ENCODE measurements at places on chromosomes 2 and 18. TPM values are rescaled to one million over a fixed set of nuclear protein-coding genes. Genes with fewer than 3 reads are reported as not detected.

- DNase-seq, result no peak
Observed at GRCh38 chr18:37721544-37722522, 156.2 kb upstream of the CELF4 start.

The KCNE4 gene
- 1.0 TPM for total RNA-seq

GRCh38 chr2:109210431-109211200 is 81.6 kb downstream of the SH3RF3 start:
- DNase-seq, result no peak

GRCh38 chr2:96977631-96978195 is 8.7 kb downstream of the FAM178B start:
- DNase-seq, result no peak

- DNase-seq, result no peak
Observed at GRCh38 chr2:86336675-86337243, 667 bp downstream of the REEP1 start.

DNA sequence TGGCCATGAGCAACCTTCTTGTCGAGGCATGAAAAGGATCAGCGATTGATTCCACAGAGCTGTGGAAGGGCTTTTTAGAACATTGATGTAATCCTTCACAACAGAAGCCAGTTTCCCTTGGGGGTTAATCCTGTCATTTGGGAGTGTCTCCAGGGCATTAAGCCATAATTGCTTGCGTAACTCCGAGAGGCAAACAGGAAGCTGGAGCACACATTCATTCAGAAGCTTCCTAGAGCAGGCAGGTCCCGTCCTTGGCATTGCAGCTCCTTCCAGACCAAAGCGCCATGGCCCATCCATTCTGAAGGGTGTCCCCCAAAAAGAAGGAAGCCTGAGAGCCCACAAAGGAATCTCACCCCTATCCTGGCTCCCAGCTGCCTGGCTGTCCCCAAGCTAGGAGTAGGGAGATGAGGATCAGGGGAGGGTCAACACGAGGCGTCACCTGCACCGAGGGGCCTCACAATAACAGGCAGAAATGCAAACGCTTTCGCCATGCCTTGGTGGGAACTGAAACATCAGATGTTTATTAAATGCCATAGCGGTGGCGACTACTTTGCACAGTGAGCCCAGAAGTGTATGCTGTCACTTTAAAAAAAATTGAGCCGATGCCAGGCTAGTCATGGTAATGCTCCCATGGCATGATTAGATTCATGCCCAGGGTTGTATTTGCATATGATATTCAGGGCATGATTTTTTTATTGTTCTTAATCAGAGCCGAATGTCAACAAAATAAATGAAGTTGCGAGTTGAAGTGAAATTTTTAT is 339.4 kb downstream of the BCL11A start:
- DNase-seq, result no peak

The FAM161A gene
- 1.1 TPM for total RNA-seq
